ENCODE measurements at places on chromosomes 6 and 20. TPM values are rescaled to one million over a fixed set of nuclear protein-coding genes. Genes with fewer than 3 reads are reported as not detected.

GRCh38 chr20:12715371-12715770 is 293.4 kb upstream of the SPTLC3 start:
- no peak for DNase-seq

GRCh38 chr6:56940463-56940862 is 14.4 kb upstream of the BEND6 start:
- no peak for DNase-seq

Gene SH3BGRL2
- 4.7 TPM for total RNA-seq

GRCh38 chr6:84141521-84141920 is 85.9 kb downstream of the CEP162 start:
- DNase-seq: no peak

DNA sequence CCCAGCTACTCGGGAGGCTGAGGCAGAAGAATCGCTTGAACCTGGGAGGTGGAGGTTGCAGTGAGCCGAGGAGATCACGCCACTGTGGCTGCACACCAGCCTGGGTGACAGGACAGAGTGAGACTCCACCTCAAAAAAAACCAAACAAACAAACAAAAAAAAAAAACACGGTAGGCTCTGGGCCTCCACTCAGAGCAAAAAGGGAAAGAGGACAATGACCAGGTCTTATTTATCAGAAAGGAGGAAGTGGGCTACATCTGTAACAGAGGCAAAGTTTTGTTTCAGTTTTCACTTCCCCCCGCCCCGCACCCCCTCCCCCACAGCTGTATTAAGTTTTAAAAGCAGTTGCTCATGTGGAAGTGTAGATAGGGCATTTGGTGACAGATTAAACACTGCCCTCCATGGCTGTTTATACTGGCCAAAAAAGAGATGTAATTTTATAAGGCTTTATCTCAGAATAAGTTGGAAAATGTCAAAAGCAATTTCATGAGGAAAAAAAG is 114.6 kb downstream of the RCAN2 start:
- DNase-seq: no peak

Gene LY86
- total RNA-seq: not detected

Gene RBPJL
- not detected for total RNA-seq

- DNase-seq: no peak
These were observed 1104.2 kb upstream of the CITED2 start for GRCh38 chr6:140478631-140479030.

Gene CLIC5
- total RNA-seq: 4.7 TPM

Gene PRSS16
- total RNA-seq: 0.49 TPM

Gene ZKSCAN3
- 2.3 TPM for total RNA-seq

DNA sequence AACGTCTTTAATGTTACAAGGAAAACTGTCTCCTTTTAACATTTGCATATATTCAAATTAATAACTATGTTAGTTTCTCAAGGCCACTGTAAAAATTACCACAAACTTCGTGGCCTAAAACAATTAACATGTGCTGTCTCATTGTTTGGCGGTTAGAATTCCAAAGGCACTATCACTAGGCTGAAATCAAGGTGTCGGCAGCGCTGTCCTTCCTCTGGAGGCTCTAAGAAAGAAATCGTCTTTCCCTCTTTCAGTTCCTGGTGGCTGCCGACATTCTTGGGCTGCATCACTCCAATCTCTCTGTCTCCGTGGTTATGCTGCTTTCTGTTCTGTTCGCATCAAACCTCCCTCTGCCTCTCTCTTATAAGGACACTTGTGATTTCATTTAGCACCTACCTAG is 4.2 kb downstream of the TPD52L1 start:
- no peak for DNase-seq

GRCh38 chr6:168908166-168908565 is 345.5 kb downstream of the THBS2 start:
- DNase-seq: no peak

Gene PBX2
- total RNA-seq: 106 TPM

Gene ITPA
- 51.1 TPM for total RNA-seq

Measured in CD4-positive, CD25-positive, alpha-beta regulatory T cell (primary cell).